ENCODE measurements at places on chromosomes 12 and 14.

- DNase-seq, result no peak
Measured at GRCh38 chr12:59118356-59118755, 198.1 kb upstream of the LRIG3 start.

DNA sequence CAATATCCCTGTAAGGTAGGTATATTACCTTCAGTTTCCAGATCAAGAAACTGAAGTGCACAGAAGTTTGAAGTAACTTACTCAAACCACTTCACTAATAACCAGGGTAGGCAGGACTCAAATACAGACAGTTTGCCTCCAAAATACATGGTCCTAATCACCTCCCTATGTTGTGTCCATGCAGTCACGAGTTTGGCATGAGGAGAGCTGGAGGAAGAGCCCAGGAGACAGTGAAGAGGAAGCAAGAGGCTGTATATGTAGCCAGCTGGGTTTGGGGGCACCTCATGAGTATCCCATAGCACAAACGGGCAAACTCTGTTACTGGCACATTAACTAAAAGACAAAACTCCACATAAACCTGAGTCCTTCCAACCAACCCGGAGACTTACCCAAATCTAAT lies 79.2 kb downstream of the DUSP16 start:
- DNase-seq, result no peak

DNA sequence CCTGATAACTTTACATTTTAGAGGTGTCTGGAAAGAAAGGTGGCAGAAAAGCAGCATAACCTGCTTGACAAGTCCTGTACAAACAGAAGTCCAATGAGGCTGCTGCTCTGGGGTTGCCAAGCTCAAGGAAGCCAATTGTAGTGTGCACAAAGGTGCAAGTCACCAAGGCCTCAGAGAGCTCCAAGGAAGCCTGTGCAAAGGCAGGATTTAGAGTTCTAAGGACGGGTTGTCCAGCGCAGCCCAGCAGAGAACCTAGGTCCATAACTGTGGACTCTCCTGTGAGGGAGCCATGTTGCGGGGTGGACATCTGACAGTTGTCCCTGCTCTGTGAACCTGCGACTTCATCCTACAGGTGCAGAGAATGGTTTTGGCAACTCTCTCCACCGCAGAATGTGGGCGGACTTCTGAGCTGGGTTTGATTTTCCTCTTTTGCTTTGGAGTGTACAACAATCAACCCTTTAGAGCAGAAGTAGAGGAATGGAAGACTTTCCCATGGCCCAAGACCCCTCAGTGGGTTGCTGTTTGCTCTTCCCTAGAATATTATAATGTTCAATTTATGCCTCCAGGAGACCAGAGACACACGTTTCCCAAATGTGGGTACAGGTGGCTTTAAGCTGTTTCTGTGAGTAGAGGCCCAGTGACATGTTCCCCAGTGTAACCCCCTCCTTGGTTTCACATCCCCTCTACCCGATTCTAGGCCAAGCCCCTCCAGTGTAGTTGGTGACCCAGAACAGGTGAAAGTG lies 81.0 kb downstream of the ETV6 start:
- no peak for DNase-seq

DNA sequence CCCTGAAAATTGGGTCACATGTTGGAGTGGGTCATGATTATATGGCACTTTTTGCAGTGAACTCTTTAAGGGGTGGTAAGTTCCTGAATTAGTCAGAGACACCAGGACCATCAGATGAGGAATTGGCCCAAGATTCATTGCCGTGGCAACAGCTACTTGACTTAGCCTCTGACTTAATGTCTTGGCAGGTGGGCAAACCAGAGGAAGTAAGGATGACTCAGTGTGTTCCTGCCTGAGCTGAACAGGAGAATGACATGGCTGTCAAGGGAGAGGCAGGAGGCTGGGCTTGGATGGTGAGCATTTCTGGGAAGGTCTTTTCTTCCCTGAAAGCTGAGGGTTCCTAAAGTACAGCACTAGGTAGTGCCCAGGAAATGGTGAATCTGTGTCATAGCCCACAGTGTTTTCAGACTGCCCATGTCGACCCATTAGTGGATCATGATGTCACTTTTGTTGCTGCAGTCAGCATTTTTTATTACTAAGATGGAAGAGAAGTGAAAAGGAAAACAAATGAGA lies 170.1 kb upstream of the PWP1 start:
- DNase-seq, result peak; percentile 94

- DNase-seq, result no peak
Measured at GRCh38 chr14:98244966-98245569, 1026.9 kb downstream of the BCL11B start.

DNA sequence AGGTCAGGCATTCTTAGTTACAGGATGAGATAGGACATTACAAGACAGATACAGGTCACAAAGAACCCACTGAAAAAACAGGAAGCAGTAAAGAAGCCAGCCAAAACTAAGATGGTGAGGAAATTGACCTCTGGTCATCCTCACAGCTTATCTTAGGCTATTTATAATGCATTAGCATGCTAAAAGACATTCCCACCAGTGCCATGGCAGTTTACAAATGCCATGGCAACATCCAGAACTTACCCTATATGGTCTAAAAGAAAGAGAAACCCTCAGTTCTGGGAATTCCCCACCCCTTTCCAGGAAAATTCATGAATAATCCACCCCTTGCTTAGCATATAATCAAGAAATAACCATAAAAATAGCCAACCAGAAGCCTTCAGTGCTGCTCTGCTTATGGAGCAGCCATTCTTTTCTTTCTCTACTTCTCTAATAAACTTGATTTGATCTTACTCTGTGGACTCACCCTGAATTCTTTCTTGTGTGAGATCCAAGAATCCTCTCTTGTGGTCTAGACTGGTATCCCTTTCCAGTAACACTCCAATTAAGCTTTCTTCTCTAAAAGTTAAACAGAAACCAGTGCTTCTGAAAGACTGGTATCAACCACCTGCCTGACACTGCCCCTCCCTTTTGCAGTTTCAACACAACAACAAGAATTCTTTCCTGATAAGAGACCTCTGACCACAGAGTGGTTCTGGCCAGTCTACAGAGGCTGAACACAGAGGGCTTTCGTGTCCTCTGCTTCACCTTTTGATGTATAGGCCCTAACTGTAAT lies 86.9 kb downstream of the BCAT1 start:
- DNase-seq, result no peak

- DNase-seq, result no peak
Measured at GRCh38 chr12:51181558-51181957, 8.6 kb upstream of the TFCP2 start.

DNA sequence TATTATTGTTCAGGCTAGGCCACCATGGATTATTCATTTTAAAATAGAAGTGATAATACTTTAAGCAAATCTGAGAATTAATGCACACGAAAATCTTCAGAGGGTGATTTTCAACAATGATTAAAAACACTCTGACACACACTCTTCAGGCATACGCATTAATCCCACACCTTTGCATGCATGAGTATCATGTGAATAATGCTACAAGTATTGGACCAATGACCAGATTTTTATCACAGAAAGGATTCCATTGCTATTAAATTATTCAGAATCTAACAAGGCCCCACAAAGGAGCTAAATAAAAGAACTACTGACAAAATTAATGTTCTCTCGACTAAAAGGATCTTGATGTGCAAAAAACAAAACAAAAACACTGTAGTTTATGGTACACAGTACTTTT lies 11.1 kb downstream of the EPS8 start:
- DNase-seq, result peak; percentile 58

DNA sequence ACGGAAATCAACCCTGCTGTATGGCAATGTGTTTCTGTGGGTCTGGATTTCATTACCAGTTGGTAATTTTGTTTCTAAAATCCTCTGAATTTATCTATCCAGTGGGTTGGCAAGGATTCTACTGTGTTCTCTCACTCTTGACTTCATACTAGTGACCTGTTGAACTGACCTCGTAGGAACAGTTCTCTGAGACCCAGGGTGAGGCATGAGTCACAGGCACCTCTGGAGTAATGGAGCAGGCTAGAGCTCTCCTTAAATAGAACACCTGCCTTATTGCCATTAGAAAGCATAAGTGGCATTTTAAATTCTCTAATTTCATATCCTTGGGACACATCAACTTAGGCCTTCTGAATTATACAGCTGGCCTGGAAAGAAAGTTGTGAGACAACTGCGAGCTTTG lies 258.3 kb upstream of the NAV3 start:
- no peak for DNase-seq

DNA sequence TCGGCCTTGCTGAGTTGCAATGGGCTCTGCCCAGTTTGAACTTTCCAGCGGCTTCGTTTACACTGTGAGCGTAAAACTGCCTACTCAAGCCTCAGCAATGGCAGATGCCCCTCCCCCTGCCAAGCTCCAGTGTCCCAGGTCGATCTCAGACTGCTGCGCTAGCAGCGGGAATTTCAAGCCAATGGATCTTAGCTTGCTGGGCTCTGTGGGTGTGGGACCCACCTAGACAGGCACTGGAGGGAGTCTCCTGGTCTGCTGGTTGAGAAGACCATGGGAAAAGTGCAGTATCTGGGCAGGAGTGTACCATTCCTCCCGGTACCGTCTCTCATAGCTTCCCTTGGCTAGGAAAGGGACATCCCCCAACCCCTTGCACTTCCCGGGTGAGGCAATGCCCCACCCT lies 88.2 kb downstream of the KLHL28 start:
- no peak for DNase-seq

DNA sequence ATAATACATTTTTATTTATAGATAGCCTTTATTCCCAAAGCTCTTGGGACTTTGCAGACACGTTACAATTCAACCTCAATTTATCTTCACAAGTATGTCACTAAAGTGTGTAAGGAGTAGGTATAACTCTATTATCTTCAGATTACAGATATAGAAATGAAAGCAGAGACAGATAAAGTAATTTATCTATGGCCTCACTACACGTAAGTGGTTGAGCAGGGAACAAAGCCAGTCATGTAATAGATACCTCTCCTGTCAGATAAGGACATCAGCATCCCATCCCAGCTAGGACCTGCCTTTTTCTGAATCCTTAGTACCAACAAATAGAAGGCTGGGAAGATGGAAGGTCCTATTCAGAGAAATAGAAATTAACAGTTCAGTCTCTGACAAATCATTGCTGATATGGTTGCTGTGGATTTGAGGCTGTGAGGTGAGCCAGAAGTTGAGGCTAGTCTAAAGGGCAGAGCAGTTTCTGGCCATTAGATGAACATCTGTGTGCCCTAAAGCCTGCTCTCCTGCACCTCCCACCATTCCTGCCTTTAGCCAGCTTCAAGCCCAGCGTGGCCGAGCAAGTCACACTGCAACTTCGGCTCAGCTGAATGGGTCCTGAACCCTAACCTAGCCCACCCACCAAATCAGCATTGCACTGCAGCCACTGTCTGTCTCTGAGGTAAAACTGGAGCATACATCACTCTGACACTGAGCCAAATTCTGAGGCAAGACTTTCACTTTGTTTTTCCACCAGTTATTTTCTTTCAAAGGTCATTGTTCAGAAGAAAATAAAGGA lies 71.1 kb upstream of the PLEKHA5 start:
- no peak for DNase-seq

DNA sequence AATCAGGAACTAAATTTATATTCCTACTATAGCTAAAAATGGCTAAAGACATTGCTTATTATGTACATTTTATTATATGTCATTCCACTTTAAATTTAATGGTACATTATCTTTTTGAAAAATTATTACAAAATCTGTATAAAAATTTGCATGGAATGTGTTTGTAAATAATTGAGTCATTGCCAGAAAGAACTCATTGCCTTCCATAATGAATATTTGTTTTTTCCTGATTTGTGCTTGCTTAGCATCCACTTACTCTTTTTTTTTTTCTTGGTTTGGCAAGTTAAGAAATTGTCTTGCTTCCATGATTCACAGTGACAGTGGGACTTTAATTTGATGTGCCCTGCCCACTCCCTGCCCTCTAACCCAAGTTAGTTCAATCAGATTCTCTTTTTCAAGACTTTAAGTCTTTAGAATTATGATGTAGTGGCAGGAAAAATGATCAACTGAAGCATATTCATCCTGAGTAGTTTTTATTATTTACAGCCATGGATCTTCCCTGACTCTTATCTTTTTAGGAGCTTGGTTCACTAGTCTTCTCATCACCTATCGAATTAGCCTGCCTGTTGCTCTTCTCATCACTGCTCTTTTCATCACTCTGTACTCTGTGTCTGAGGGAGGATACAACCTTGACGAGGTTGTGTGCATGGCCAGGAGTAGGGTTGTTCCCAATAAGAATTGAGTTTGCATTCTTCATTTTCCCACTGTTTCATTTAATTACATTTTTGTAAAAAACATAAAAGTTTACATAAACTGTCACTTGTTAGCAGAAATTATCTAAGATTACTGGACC lies 442.0 kb downstream of the BTG1 start:
- DNase-seq, result no peak

- DNase-seq, result no peak
Measured at GRCh38 chr14:65483647-65484046, 71.1 kb downstream of the FUT8 start.

GRCh38 chr12:30696103-30696408 lies 387 bp upstream of the IPO8 start:
- DNase-seq, result no peak

- no peak for DNase-seq
Measured at GRCh38 chr12:103318566-103318965, 177.2 kb downstream of the C12orf42 start.

- DNase-seq, result no peak
Measured at GRCh38 chr12:66013224-66013623, 117.3 kb downstream of the LLPH start.

- no peak for DNase-seq
Measured at GRCh38 chr12:71685312-71685906, 473 bp upstream of the TMEM19 start.

DNA sequence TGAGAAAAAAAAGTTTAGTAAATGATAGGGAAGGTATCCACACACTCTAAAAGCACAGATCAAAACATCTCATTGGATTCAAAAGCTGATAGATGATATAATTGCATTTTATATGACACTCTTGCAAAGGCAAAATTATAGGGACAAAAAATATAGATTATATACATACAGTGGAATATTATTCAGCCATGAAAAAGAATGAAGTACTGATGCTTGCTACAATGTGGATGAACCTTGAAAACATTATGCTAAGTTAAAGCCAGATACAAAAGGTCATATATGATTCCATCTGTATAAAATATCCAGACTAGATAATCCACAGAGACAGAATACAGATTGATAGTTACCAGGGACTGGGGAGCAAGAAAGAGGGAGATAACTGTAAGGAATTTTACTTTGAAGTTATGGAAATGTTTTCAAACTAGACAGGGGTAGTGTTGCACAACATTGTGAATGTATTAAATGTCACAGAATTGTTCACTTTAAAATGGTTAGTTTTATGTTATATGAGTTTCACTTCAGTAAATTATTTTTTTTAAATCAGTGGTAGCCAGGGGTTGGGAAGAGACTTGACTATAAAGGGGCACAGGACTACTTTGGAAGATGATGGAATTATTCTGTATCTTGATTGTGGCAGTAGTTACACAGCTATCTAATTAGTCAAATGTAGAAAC lies 41.7 kb upstream of the CDKN3 start:
- no peak for DNase-seq

GRCh38 chr12:130078852-130079251 lies 83.4 kb upstream of the FZD10 start:
- no peak for DNase-seq

Data from fibroblast of skin of right quadriceps (primary cell).